ENCODE measurements at places on chromosomes 12 and 14.

GRCh38 chr12:122928404-122929147 is 32.7 kb upstream of the VPS37B start:
- no peak for DNase-seq

- no peak for DNase-seq
Observed at GRCh38 chr14:54350203-54350602, 46.6 kb upstream of the CDKN3 start.

DNA sequence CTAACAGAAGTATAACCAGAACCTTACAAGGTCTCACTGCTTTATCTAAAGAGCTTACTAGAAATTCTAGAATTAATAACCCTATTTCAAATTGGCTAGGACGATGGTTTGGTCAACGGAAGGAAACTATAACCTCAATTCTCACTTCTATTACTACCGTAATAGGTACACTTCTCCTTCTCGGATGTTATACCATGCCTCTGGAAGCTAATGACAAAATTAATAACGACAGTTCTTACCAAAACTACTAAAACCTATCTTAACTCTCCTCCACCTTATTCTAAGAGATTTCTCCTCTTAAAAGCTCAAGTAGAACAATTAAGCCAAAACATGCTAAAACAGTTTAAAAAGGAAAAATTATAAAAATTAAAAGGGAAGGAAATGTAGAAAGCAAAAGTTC is 23.7 kb upstream of the UBC start:
- DNase-seq, result no peak

DNA sequence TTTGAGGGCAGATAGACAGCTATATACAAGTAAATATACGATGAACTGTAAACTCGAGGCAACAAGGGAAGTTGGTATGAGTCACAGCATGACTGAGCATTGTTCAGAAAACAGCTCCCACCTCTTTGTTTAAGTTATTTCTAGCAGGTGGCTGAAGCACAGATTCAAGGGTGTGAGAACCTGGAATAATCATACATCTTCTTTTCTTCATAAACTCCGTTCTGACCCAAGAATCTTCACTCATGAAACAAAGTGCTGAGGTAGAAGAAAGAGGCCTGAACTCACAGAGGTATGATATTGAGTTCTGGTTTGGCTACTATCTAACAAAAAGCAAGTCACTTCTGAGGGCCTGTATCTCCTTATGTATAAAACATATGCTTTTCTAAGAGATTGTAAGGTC is 364.1 kb upstream of the KITLG start:
- DNase-seq, result no peak

GRCh38 chr12:80821513-80822000 is 104.8 kb downstream of the MYF5 start:
- DNase-seq, result no peak

DNA sequence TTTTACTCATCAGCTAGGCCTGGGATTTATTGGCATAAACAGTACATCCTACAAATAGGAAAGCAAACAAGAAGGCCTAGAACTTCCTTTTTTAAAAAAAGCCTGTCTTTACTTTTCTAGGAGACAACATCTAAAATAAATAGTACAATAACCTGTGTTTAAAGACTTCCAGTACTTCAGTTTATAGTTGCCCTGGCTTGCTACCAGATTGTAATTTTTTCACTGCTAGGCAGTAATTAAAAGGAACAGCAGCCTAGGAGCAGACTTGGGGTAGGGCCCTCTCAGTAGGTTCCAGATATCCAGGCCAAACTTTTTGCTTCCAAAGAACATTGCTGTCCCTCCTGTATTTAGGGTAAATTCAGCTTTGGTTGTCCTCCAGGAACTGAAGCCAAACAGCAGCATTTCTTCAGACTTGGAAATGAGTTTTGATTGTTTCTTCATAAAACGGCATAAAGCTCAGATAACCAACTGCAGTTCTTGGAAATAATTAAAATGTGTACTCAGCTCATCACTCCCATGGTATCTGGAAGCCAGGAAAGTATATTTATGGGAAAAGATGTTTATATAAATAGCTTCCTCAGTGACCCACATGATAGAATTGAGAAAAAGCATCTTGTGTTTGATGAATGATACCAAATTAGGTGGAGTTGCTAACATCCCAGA is 61.7 kb downstream of the PPP1R36 start:
- DNase-seq, result peak; percentile 96

DNA sequence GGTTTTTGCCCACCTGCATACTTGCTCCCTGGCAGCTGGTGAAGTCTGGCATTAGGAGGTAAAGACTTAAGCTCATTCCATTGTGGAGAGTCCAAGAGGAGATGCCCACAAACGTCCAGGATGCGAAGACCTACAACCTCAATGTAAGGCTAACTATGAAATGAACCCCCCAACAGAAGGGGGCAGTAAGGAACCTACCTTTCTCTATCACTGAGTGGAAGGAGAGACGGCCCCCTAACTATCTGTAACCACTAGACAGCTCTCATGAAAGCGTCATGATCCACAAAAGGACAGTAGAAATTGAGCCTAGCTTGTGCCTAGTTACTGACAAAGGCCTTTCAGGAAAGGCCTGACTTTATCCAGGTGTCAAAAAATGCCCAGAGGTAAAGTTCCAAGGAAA is 55.3 kb downstream of the ZFYVE21 start:
- no peak for DNase-seq

- DNase-seq, result no peak
Observed at GRCh38 chr12:41992692-41993215, 151.9 kb downstream of the GXYLT1 start.

- no peak for DNase-seq
Observed at GRCh38 chr12:24632466-24632865, 316.4 kb downstream of the BCAT1 start.

DNA sequence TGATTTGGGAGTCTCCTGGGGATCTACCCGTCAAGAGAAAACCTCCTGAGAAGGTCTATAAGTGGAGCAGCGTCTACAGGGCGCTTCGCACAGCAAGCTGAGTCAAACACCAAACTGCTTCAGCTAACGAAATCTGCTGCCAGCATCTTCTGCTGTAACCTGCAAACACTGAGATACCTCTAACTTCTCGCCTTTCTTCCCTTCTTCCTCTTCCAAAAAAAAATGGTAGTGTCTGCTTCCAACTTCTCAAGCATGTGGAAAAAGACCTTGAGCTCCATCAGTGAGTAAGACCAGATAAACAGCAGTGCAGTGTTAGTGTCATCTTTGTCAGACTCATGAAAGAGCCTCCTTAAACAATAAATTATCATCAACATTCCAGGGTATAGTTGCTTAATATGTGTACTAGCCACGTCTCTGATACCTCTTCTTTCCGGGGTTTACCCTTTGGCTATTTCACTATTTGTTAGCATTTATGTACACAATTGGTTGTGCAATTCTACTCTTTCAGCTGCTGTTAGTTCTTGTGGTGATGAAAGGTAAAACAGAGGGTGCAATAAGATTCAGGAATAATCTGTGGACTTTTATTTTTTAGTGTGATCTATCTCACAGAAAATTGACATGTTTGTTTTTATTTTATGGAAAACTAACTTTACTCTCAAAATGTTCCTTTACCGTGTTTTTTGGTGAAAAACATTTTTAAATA is 81.6 kb downstream of the LLPH start:
- no peak for DNase-seq

DNA sequence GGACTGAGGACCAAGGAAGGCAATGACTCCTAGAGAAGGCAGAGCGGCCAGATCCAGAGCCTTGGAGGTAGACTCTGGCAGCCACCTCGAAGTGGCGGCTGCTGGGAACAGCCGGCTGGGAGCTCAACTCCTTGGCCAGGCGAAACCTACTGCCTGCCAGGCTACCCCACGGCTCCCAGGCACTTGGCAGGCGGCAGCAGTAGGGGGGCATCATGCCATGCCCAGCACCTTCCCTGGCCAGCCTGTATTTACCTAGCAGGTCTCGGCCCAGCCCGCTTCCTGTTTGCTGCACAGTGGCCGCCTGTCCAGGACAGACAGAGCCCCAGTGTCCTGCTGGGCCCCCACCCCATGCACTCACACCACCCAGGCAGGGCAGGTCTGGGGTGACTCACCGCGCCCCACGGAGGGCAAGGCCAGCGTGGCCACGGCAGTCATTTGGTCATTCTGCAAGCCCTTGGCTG is 10.2 kb downstream of the TRPV4 start:
- DNase-seq, result no peak

- peak; percentile 22 for DNase-seq
Observed at GRCh38 chr14:93759719-93760307, 28.5 kb downstream of the PRIMA1 start.

All from LNCaP clone FGC (cell line).